HFFc6 (cell line): ENCODE measurements at places on chromosomes 6 and 20.

GRCh38 chr20:10360878-10361277, 73.1 kb downstream of the MKKS start:
- DNase-seq, result no peak

DNA sequence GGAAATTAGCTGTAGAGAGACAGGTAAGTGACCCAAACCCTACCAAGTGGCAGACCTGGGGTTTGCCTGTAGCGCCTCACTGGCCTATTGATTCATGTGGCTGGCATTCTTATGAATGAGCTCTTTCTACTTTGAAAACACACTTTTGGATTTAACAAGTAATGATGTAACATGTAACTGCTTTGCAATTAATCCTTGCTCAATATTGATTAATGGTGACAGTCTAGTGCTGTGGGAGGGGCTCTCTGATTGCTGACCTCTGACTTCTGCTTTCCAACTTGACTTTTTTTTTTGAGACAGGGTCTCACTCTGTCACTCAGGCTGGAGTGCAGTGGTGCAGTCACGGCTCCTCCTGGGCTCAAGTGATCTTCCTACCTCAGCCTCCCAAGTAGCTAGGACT, 82.7 kb downstream of the TIAM2 start:
- no peak for DNase-seq

DNA sequence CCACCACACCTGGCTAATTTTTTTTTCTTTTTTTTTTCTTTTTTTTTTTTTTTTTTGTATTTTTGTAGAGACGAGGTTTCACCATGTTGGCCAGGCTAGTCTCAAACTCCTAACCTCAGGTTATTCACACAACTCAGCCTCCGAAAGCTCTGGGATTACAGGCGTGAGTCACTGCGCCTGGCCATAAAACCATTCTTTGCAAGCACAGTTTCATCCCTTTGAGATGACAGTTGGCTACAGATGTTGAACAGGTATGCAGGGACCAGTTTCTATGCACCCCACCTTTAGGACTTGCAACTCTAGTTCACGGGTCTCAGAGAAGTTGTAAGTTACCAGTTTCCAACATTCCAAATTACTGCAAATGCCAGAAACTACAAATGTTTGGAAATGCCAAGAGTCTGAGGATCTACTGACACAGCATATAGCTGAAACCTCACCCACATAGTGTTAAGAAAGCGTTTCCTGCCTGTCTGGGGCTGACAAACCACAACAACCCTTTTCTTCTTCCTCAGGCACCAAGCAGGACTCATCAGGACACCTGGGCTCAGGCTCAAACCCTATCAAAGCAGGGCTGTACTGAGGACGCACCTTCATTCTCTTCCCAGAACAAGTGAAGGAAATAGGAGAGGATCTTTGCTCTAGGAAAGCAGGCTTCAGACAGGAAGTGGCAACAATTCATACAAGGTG, 22.9 kb downstream of the ARHGAP18 start:
- peak; percentile 36 for DNase-seq

- DNase-seq, result no peak
Observed at GRCh38 chr20:45469336-45470261, at the start of gene WFDC2. WFDC2 (plus strand) TSS chr20:45469753; CDS start chr20:45469782, 29 bp downstream.

- no peak for DNase-seq
Observed at GRCh38 chr6:44462797-44463727, 75.6 kb downstream of the CDC5L start.
